ENCODE measurements at places on chromosomes 12 and 14.

DNA sequence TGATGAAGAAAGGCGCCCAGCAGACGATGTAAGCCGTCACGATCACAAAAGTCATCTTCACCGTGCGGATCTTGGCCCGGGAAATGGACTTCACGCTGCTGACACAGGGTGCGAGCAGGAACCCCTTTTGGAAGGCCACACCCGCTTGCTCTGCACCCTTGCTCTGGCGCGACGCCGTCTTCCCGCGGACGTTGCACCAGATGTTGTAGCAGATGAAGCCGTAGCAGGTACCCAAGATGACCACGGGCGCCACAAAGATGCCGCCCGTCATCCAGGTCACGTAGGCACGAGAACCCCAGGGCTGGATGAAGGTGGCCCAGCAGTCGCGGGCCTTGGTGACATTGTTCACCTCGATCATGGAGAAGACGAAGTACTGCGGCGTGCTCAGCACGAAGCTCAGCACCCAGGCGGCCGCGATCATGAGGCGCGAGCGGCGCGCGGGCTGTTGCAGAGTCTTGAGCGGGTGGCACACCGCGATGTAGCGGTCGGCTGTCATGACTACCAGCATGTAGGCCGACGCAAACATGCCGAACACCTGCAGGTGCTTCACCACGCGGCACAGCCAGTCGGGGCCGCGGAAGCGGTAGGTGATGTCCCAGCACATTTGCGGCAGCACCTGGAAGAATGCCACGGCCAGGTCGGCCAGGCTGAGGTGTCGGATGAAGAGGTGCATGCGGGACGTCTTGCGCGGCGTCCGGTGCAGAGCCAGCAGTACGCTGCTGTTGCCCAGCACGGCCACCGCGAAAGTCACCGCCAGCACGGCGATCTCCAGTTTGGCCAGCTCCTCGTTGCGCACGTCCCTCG, 890 bp downstream of the AVPR1A start:
- no peak for DNase-seq

DNA sequence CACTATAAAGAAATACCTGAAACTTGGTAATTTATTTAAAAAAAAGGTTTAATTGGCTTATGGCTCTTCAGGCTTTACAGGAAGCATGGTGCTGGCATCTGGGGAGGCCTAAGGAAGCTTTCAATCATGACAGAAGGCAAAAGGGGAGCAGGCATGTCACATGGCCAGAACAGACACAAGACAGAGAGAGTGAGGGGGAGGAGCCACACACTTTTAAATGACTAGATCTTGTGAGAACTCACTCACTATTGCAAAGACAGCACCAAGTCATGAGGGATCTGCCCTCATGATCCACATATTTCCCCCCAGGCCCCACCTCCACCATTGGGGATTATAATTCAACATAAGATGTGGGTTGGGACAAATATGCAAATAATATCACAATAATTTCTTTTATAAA, 355.6 kb downstream of the DAD1 start:
- DNase-seq: no peak

GRCh38 chr12:40104461-40105264, 1.2 kb downstream of the SLC2A13 start:
- no peak for DNase-seq

DNA sequence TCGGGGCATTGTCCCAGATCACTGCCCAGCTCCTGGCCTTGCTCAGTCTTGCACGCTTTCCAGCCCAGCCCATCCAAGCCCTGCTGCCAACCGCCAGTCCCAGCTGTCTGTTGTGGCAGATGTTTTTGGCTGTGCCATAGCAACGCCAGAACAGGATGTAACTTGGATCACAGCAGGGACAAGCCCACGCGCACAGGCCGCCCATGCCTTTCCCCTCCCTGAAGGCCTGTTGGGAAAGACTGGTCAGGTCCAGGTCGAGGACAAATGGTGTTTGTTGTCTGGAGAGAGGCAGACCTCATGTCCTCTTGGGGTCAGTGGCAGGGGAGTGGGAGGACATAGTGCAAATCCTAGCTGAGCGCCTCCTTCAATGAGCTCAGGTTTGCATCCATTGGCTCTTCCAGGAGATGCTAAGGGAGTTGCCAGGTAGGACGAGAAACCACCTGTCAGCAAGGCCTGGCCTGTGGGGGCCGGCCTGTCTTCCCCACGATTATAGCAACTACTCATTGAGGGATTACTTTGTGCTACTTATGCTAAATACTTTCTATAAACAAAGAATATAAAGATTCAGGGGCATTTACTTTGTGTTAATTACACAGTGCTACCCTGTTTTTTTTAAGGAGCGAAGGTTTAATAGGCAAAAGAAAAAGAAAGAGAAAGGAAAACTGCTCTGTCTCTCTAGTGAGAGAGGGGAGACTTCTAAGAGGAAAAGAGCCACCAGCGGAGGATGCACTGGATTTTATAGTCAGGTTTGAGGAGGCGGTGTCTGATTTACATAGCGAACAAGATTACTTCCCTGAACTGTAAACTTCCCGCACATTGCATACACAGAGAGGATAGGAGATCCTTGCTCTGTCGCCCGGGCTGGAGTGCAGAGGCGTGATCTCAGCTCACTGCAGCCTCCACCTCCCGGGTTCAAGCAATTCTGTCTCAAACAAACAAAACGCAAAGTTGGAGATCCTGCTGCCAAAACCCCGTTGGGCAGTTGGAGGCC, 42.8 kb upstream of the CORO1C start:
- DNase-seq: no peak

DNA sequence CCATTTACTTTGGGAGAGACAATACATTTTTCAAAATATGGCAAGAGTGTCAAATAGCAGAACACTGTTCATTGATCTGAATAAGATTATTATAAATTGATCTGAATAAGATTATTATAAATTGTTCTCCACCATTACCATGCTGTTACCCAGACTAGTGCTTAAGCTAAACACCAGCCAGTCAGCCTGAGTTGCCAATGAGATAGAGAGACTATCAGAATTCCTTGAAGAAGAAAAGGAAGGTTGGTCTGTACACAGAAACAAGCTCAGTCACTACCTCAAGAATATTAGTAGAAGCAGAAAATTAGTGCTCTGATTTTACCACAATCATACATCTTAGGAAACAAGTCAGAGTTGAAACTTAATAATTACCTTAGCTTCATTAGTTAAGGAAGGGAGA, 469.8 kb downstream of the FOXG1 start:
- DNase-seq: no peak

DNA sequence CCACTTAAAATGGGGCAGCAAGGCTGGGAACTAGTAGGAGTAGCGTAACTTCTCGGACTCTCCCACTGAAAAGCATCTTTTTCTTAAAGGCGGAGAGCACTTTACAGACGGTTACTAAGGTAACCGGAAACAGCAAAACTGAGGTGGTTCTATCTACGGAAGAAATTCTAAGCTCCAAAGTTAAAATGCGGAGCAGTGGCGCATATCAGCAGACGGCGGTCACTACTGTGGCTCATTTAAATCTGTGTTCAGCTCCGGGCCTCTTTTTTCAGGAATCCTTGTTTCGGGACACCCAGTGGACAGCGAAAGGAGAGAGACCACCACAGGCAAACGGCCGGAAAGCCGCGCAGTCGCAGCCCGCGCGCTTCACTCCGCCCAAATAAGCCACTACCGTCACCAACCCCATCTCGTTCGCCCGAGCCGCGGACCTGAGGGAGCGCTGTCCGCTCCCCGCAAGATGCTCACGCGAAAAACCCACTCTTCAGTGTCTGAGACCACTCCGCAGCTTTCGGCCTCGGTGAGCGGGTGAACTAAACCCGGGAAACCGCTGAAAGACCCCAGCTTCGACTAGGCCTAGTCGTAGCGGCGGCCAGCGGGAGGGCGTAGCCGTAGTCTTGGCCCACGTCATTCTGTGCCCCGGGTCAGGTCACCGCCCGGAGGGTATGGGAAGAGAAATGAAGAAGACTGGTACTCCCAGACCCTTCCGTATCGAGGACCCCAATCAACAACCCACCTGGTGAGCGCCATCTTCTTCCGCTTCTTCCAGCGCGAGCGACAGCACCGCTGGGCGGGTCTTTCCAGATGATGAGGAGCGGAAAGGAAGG, at the start of gene SNW1:
SNW1 (minus strand) TSS at position 776 of the 824 bp plus-strand sequence; CDS start at position 747, 29 bp downstream.
- DNase-seq: peak; percentile 89

- no peak for DNase-seq
Observed at GRCh38 chr14:32512813-32513212, 183.7 kb downstream of the AKAP6 start.

GRCh38 chr12:102182635-102183034, 15.0 kb downstream of the PMCH start:
- no peak for DNase-seq

DNA sequence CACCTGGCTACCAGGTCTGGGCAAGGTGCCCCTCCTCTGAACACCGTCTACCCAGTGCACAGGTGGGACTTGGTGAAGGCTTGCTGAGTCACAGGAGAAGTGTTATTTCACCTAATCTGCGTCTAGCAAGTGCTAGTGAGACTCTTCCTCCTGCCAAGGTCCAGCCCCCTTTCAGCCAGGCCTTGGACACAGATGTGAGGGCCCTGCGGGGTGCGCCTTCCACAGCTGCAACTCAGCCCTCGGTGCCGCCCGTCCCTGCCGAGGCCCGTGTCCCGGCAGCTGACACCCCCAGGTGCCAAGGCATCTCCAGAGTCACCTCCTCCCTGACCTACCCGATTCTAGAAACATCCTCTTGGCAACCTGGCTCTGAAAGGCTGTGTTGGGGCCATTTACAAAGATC, 55.1 kb downstream of the PRIMA1 start:
- no peak for DNase-seq

GRCh38 chr14:72609205-72609916, 284.5 kb downstream of the DPF3 start:
- no peak for DNase-seq

- no peak for DNase-seq
Observed at GRCh38 chr12:89873745-89874144, 165.1 kb upstream of the ATP2B1 start.

Measured in NCI-H1048 (cell line).